ENCODE measurements at places on chromosomes 16 and 17. TPM values are rescaled to one million over a fixed set of nuclear protein-coding genes. Genes with fewer than 3 reads are reported as not detected.

The ADAD2 gene
- total RNA-seq: not detected

The RAP1GAP2 gene
- total RNA-seq: 0.77 TPM

The FOXL1 gene
- total RNA-seq: not detected

The LRRC37B gene
- 35.5 TPM for total RNA-seq

The MT4 gene
- not detected for total RNA-seq

The SLFN14 gene
- 0.08 TPM for total RNA-seq

The DPEP2 gene
- total RNA-seq: 7.3 TPM

The MYL11 gene
- 1.6 TPM for total RNA-seq

The CYB5D1 gene
- 14.8 TPM for total RNA-seq

The TNFRSF17 gene
- not detected for total RNA-seq

The GPR139 gene
- total RNA-seq: not detected

The DYNC1LI2 gene
- total RNA-seq: 61.0 TPM

The NEUROD2 gene
- not detected for total RNA-seq

The SERPINF2 gene
- total RNA-seq: 0.45 TPM

The KRT33B gene
- total RNA-seq: not detected

The RABEP2 gene
- 21.5 TPM for total RNA-seq

The TMC7 gene
- total RNA-seq: not detected

The HBQ1 gene
- total RNA-seq: not detected

The KIFC3 gene
- total RNA-seq: 1.2 TPM

The KRTAP2-2 gene
- total RNA-seq: not detected

The KRT39 gene
- total RNA-seq: not detected

The MT1A gene
- 1.5 TPM for total RNA-seq

The CFAP97D1 gene
- total RNA-seq: not detected

The TERB1 gene
- 0.13 TPM for total RNA-seq

The HOXB4 gene
- total RNA-seq: 2.8 TPM

The ABCA3 gene
- total RNA-seq: 4.7 TPM

The ANKFN1 gene
- 0.29 TPM for total RNA-seq

The RNF213 gene
- 1,022 TPM for total RNA-seq

The IGF2BP1 gene
- 0.63 TPM for total RNA-seq

The PRR11 gene
- 74.5 TPM for total RNA-seq

The EPX gene
- total RNA-seq: not detected

The MT3 gene
- total RNA-seq: 3.0 TPM

The GABARAPL2 gene
- 67.3 TPM for total RNA-seq

The HID1 gene
- 2.8 TPM for total RNA-seq

The PRR29 gene
- 3.2 TPM for total RNA-seq

The KRTAP4-6 gene
- total RNA-seq: not detected

The TP53TG3F gene
- not detected for total RNA-seq

The KRT17 gene
- 0.58 TPM for total RNA-seq

The SLFN12L gene
- 72.2 TPM for total RNA-seq

The DPEP3 gene
- 0.19 TPM for total RNA-seq

The PPY gene
- 0.90 TPM for total RNA-seq

The NPIPA8 gene
- total RNA-seq: 24.2 TPM

The CSH1 gene
- total RNA-seq: 7.6 TPM

The NPIPB6 gene
- total RNA-seq: 2.9 TPM

The RAB11FIP4 gene
- total RNA-seq: 21.7 TPM

The TBC1D16 gene
- 1.8 TPM for total RNA-seq

Data from activated T-helper 17 cell treated with anti-CD3 and anti-CD28 coated beads, Interleukin-2, amount 50 U/mL, for 72 hours (primary cell).